WERI-Rb-1 (cell line): ENCODE measurements at places on chromosomes 3 and 15.

- no peak for DNase-seq
These were observed 23.3 kb upstream of the BUB1B start for GRCh38 chr15:40137303-40138200.

- no peak for DNase-seq
These were observed 44.5 kb downstream of the RIOX2 start for GRCh38 chr3:97927704-97928103.

- no peak for DNase-seq
These were observed 44.7 kb upstream of the TSC22D2 start for GRCh38 chr3:150363420-150363819.

DNA sequence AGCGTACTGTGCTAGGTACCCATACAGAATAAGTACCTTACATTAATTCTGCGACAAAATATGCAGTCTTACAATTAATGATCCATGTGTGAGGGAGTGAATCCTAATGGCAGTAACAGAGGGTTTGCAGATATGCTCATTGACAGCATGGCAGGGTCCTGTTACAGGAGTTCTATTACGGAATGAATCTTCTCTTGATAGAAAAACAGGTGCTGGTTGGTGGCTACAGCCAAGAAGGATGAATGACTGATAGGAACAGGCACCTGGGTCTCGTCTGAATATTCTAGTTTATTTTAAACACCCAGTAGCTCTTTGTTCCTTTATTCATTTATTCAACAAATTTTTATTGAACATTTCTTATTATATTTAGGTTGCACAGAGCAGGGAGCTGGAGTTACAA is 22.8 kb downstream of the PGBD4 start:
- no peak for DNase-seq

DNA sequence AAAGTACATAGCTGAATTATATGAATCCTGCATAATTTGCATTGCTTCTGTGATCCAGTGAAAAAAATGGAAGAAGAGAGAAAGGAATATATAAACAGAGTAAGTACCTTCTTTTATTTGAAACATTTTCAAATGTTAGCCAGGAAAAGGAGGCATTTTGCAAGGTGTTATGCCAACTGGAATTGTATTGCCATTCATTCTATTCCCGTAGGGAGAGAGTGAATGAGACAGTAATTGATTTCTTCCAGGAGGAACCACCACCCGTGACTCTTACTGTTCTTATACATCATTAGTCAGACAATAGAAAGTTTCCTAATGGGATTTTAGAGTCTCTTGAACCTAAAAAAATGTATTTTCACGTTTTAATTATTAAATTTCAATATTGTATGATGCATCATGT is 324.1 kb upstream of the ALCAM start:
- no peak for DNase-seq

GRCh38 chr3:170701696-170702678 is 116.1 kb upstream of the SLC7A14 start:
- DNase-seq = no peak

GRCh38 chr3:5160940-5161858 is 26.3 kb upstream of the EDEM1 start:
- no peak for DNase-seq
